ENCODE measurements at places on chromosomes 6 and 20.

DNA sequence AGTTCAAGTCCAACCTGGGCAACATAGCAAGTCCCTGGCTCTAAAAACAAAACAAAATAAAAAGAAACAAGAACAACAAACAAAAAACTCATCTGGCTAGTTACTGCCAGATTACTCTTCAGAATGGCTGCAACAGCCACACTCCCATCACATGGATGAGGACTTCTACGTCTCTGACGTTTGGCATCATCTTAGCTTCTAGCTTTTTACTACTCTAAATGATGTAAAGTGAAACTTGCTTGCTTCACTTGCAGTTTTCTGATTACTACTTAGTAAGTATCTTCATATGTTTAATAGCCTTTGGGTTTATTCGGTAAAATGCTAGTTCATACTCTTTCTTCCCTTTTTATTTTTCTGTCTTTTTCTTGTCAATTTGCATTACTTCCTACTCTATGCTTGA is 161.1 kb upstream of the CARMIL1 start:
- DNase-seq, result no peak

GRCh38 chr6:114740547-114740946 is 397.7 kb upstream of the HS3ST5 start:
- DNase-seq, result no peak

- DNase-seq, result no peak
Observed at GRCh38 chr6:168342636-168343035, 23.1 kb upstream of the DACT2 start.

DNA sequence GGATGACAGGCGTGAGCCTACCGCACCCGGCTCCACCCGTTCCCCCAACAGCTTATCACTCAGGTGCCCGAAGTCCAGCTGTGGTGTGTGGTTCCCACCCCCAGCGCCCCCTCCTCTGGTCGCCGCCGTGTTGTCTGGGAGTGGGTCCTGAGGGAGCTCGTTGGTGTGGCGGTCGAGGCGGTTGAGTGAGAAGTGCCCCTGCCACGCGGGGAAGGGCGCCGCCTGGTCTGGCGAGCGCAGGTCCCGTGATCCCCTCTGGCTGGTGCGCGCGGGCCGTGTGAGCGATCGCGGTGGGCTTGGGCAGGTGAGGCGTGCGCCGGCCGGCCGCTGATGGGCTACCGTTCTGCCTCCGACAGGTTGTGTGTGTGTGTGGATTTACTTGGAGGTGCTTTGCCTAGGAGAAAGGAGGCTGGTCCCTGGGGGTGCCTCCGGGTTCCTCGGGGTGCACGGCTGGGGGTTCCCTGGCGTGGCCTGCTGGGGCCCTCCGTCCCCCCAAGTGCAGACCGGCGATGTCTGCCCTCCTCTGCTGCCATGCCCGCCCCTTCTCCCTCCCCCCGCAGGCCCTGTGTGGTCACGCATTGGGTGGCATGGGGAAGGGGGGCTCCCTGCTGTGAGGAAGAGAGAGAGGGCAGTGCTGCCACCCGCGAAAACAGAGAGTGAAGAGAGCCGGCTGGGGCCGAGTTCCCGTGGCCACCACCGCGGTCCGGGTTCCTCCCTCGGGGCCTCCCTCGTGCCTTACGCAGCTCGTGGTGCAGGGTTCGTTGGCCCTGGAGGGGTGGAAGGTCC is 336.0 kb upstream of the DEFB115 start:
- DNase-seq, result no peak

- DNase-seq, result no peak
Observed at GRCh38 chr20:63744574-63745423, 5.2 kb downstream of the SLC2A4RG start.

GRCh38 chr6:41406728-41407489 is 71.5 kb downstream of the NCR2 start:
- no peak for DNase-seq

DNA sequence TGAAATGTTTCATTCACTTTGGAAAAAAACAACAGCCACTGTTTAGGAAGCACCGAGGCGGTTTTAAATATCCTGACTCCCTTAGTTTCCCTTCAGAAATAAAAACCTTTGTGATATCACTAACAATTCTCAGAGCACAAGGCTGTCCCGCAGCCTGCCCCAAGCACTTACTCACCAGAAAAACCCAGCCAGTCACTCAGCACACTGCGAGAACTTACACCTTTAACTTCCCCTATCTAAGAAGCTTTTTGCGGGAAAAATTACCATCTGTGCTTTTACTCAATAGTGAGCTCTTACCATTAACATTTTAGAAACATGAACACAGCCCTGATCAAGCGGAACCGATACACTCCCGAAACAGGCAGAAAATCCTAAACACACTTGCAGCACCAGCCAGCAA is 9.3 kb downstream of the ZBTB46 start:
- no peak for DNase-seq

DNA sequence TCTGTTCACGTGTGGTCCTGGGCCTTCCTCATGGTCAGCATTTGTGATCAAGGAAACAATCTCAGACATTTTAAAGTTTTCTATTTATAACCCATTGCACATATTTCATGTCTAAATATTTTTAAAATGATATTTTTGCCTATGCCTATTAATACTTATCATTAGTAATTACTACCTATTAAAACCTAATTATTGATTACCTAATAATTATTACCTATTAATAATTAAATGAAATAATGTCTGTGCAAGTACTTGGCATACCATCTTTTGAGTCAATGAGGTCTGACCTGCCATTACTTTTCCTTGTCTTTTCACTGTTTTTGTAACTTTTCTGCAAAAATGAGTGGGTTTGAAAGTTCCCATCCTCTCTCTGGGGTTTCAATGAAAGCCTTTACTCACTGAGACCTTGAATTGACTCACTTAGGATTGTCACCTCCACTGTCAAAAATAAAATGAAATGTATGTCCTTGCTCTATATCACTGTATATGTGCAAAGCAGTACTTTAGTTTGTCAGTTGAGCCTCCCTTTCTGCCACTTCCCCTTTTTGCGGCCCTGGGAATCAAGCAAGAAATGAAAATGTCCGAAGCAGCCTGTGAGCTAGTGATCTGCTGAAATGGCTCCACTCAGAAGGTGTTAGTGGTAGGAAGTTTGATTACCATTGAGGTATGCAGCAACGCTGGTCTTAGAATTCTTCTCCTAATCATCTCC is 87.8 kb downstream of the L3MBTL3 start:
- no peak for DNase-seq

DNA sequence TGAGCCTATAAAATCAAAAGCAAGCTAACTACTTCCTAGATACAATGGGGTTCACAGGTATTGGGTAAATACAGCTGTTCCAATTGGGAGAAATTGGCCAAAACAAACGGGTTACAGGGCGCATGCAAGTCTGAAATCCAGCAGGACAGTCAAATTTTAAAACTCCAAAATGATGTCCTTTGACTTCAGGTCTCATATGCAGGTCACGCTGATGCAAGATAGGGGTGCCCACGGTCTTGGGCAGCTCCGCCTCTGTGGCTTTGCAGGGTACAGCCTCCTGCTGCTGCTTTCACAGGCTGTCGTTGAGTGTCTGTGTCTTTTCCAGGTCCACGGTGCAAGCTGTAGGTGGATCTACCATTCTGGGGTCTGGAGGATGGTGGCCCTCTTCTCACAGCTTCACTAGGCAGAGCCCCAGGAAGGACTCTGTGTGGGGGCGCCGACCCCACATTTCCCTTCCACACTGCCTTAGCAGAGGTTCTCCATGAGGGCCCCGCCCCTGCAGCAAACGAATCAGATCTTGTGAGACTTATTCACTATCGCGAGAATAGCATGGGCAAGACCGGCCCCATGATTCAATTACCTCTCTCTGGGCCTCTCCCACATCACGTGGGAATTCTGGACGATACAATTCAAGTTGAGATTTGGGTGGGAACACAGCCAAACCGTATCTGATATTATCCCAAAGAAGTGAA is 11.9 kb upstream of the SMIM29 start:
- DNase-seq, result no peak

GRCh38 chr20:40368876-40369275 is 320.2 kb downstream of the MAFB start:
- DNase-seq, result no peak

DNA sequence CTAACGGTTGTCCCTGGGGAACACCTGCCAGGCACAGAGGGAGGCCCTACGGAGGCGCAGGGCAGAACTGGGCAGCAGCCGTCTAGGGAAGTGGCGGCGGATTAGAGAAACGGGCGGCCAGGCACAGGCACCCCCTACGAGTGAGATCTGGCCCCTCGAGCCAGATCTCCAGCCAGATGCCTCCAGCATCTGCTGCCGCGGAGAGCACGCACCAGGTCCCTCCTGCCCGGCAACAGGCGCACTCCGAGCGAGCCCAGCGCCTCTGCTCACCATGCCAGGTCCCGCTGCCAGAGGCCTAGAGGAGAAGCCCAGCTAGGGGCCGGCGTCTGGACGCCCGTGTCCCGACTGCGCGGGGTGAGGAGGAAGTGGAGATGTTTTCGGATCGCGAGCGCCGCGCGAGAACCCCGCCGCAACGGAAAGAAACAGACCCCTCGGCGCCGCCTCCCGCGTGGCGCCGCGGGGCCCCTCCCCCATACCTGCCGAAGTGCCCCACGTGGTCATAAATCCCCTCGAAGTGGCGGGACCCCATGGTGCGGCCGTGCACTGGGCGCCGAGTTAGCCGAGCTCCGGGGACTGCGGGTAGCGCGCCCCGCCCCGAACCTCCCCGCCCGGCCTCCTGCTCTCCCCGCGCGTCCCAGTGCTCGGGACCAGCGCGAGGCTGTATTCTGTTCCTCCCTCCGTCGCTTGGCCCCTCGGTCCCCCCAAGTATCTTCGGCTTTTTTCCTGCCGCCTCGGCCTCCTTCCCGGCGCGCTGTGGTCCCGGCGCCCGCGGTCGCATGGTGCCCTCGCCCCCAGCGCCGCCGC is at the start of gene SLC22A16:
Gene SLC22A16 (minus strand): TSS at position 568 of the 804 bp plus-strand sequence. CDS start 39 bp downstream, at position 529.
- DNase-seq, result no peak

GRCh38 chr20:61815678-61816077 is 250.0 kb downstream of the TAF4 start:
- no peak for DNase-seq

DNA sequence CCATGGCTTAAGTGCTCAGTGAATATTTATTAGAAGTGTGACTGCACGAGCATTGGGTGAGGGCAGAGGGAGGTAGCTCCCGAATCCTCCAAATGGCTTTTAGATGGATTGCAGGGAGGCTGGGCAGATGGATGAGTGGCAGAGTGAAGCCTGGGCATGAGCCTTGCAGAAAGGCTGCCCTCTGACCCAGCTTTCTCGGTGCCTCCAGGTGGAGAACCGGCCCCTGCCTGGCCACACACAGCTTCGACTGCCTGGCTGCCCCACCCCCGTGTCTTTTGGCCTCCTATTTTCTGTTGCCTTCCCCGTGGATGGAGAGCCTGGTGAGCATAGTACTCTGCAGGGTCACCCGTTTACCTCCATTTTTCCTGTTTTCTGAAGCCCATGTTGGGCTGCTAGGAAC is 3.4 kb downstream of the VARS2 start:
- no peak for DNase-seq

GRCh38 chr6:32946893-32947292 is 6.0 kb downstream of the HLA-DMA start:
- no peak for DNase-seq

DNA sequence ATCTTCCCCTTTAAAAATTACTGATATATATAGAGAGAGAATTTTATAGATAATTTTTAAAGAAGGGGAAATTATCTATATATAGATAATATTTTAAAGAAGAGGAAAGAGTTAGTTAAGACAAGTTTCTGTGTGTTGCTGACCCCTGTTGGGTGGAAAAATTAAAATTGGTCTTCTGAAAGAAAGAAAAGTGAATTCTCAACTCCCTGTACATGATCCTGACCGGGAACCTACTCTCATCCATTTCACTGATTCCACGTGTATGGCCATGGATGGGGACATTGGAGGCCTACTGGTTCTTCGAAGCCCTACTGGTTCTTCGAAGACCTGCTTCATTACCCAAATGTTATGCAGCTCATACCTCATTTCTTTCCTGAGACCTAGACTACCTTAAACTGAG is 53.0 kb upstream of the TCF21 start:
- no peak for DNase-seq

GRCh38 chr6:133697666-133698065 is 191.2 kb upstream of the TCF21 start:
- no peak for DNase-seq

- no peak for DNase-seq
Observed at GRCh38 chr20:43431134-43431519, 26.6 kb upstream of the SRSF6 start.

DNA sequence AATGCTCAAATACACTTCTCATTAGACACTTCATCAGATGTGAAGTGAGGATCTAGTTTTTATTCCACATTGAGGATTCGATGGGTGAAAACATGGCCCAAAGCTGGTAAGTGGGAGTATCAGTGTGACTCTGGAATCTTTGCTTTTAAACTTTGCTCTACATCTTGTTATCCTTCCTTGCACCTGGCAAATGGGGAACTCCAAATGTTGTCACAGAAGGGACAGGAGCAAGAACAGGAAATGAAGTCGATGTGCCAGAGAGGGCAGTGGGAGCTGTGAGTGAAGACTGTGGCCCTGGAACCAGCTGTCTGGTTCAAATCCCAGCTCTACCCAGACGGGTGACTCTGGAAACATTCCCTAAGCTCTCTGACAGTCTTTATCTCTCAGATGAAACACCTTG is 86.7 kb upstream of the AGPAT4 start:
- no peak for DNase-seq

GRCh38 chr20:24691901-24692351 is 222.5 kb downstream of the SYNDIG1 start:
- DNase-seq, result no peak

GRCh38 chr6:90885611-90886056 is 298.8 kb upstream of the MAP3K7 start:
- no peak for DNase-seq

DNA sequence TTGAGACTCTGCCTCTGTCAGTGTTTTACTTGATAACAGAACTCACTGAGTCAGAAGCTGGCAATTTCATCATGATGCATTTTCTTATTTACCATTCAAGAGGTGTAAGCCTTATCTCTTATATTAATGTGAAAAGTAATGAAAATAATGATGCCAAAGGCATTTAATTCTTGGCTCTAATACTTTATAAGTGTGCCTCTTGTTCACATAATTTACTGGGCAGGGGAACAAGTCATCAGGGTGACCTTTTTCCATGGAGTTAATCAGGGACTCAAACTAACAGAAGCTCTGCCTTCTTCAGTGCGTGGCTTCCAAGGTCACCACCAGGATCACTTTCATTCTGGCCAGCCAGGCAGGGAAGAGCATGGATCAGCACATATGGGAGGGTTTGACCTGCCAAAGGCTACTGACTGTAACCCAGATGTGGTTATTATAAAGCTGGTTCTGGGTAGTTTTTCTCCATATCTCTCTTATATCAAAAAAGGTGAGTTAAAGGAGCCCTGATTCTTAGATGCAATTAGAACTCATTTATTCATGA is 5.2 kb upstream of the PLCB1 start:
- DNase-seq, result no peak

- DNase-seq, result no peak
Observed at GRCh38 chr20:24584078-24584477, 114.6 kb downstream of the SYNDIG1 start.

GRCh38 chr6:131967948-131968347 is 16.8 kb upstream of the CCN2 start:
- no peak for DNase-seq

- DNase-seq, result no peak
Observed at GRCh38 chr20:16764560-16764959, 16.4 kb downstream of the OTOR start.

Measured in stimulated activated CD4-positive, alpha-beta T cell treated with anti-CD3 and anti-CD28 coated beads, Interleukin-1b, Interleukin-23, amount 100 ng/mL, for 1 hour (primary cell).